ENCODE measurements at places on chromosomes 16 and 17.

GRCh38 chr16:84518804-84519341 lies 14.4 kb upstream of the MEAK7 start:
- no peak for DNase-seq

- no peak for DNase-seq
These were observed 8.8 kb downstream of the ITGAL start for GRCh38 chr16:30481381-30481780.

DNA sequence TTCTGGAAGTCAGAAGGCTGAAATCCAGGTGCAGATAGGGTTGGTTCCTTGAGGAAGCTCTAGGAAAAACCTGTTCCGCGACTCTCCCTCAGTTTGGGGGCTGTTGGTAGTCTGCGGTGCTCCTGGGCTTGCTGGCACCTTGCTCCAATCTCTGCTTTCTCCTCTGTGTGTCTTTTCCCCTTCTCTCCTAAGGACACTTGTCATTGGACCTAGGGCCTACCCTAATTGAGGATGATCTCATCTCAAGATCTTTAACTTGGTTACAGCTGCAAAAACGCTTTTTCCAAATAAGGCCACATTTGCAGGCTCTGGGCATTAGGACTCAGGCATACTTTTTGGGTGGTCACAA lies 12.9 kb upstream of the CACNG4 start:
- no peak for DNase-seq

DNA sequence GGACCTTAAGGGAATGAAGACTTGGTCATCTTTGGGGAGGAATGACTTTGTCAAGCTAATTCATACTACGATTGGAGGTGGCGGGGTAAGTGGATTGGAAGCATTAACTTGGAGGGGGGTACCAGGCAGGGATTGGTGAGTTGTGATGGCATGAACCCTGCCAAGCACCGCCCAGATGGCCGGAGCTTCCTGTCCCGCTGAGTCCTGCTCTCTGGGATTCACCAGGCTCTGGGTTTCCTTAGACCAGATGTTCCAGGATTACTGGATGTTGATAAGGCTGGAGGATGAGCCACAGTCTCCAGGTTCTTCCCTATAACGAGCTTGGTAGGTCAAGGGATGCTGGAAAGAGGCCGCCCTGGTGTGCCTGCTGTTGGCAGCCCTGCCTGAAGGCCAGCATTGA lies 154.9 kb downstream of the SDK2 start:
- no peak for DNase-seq

DNA sequence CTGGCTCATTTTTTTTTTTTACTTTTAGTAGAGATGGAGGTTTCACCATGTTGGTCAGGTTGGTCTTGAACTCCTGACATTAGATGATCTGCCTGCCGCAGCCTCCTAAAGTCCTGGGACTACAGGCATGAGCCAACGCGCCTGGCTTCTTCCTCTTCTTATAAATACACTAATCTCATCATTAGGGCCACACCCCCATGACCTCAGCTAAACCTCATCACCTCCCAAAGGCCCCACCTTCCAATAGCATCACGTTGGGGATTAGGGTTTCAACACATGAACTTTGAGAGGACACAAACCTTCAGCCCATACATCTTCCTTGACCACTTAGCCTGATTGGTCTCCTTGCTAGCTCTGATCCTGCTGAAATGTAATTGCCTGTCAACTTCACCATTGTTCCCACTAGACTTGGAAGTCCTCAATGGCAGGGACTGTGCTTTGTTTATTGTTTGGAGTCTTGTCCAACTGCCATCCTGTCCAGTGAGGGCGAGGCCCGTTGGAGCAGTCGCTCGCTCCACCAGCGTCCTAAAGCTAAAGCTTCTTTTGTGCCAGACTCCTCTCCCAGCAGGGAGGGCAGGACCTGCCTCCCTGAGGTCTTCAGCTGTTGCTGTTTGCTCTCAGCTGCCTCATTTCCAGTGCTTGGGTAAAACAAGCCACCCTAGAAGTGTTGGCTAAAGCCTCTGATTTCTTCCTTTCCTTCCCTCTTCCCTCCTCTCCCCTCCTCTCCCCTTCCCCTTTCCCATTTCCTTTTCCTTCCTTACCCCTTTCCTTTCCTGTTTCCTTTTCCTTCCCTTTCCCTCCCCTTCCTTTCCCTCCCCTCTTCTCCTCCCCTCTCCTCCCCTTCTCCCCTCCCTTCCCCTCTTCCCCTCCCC lies 85.3 kb downstream of the HAPSTR1 start:
- DNase-seq: no peak

DNA sequence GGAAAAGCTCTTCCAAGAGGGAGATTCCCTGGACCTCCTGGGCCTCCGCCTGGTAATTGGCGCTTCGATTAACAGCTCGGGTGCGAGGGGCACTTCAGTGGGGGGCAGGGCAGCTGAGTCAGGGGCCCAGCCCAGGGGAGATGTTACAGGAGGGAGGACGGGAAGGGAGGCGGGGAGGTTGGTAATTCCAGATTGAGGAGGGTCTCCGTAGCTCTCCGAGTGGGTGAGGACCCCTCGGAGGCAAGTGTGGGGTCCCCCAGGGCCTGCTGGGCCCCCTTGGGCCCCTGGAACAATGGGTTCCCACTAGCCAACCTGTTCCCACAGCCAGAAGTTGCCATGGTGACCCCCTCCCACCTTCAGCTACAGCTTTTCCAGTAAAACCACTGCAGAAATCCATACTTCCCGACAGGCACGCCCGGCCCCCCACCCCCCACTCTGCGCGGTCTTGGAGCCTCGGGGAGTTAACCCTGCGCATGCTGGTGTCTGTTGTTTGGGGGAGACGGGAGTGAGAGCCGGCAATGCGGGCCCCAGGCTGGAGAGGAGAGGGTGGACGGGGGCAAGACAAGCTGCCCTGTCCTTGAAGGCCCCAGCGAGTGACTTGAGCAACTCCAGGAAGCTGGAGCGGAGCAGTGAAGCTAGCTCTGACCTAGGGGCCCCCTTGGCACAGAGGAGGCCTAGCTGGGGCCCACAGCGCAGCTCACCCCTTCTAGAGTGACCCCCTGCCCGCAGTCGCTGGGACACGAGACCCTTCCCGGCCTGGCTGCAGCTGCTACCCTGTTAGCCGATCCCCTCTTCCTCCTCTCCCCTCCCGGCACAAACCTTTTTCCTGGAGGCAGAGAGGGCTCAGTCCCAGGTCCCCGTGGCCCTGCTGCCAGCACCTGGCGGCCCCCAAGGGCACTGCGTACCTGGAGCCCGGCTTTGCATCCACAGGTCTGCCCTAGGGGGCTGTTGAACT lies 37.8 kb downstream of the TMEM235 start:
- DNase-seq: no peak

- no peak for DNase-seq
These were observed 41.7 kb downstream of the ZZEF1 start for GRCh38 chr17:4100883-4101756.

GRCh38 chr16:10813099-10813455 lies 5.5 kb downstream of the TVP23A start:
- no peak for DNase-seq

DNA sequence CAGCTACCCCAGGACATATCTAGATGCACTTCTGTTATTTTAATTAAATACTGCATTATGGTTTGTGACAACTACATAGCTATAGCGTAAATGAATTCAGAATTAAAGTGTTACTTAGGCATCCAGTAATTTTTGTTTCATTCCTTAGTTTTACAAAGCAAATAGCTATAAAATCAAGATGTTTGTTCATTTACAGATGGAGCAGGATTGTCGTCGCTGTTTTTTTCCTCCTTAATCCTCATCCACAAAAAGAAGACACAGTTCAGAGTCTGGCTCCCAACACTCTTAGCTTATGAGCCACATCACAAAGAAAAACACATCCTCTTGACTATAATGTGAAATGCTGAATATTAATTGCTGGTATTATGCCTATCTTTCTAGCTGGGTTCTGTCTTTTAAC lies 43.7 kb downstream of the SNX11 start:
- DNase-seq: no peak

- DNase-seq: no peak
These were observed 27.4 kb upstream of the CACNA1H start for GRCh38 chr16:1125471-1125870.

DNA sequence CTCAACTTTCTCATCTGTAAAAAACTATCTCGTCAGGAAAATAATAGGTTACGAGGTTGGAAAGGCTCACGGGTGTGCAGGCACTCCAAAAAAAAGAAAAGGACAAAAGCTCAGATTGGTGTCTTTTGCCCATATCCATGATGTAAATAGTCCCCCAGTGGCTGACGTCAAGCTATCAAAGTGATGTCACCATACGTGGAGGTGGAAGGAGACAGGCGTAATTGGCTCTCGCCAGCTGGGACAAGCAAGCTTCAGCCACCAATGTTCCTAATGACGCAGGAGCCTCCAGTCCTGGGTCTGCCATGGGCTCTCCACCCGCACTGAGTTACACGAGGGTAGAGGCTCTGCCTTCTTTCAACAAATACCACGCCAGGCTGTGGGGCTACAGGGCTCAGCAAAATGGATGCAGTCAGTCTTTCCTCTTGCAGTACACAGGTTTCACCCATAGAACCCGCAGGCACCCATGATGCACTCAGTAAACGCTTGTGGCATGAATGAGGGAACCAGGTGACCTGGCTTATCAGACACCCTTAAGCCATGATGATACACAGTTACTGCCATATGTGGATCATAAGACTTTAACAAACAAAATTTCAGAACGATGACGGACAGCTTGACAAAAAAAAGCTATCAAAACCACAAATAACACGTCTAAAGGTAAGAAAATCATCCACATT lies 50.5 kb downstream of the COTL1 start:
- DNase-seq: no peak

GRCh38 chr16:9034056-9034455 lies 57.4 kb upstream of the HAPSTR1 start:
- no peak for DNase-seq

- no peak for DNase-seq
These were observed 73.0 kb downstream of the ANKRD11 start for GRCh38 chr16:89417352-89417751.

- DNase-seq: no peak
These were observed 45.9 kb upstream of the MED13 start for GRCh38 chr17:62110923-62111484.

DNA sequence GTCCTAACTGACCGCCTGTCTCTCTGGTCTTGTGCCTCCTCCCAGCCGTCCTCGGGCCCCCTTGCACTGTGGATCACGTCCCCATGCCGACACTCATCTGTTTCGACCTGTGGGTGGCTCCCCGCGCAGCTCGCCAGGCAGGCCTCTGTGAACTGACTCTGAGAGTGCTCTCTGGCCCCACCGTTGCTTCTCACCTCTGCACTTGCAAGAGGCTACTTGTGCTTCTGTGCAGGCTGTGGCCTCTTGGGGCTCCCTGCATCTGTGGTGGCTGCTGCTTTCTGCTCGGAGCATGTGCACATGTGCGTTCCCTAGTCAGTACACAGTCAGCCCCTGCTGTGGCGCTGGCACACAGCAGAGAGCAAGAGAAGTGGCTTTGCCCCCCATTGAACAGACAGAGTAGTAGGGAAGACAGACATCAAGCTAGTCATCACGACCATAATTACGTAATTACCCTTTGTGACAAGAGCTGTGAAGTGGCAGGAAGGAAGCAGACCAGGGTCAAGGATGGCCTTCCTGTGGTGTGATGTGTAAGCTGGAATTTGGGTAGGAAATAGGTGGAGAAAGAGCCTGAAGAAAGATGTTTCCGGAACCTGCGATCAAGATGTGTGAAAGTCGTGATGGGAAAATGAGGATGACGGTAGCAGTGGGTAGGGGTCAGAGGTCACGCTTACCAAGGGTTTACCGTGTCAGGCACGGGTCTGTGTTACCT lies 256.0 kb upstream of the CACNG5 start:
- DNase-seq: no peak

- DNase-seq: no peak
These were observed 56.9 kb downstream of the PRKCA start for GRCh38 chr17:66359351-66359750.

- DNase-seq: no peak
These were observed 60.8 kb downstream of the TEX14 start for GRCh38 chr17:58630883-58631522.

DNA sequence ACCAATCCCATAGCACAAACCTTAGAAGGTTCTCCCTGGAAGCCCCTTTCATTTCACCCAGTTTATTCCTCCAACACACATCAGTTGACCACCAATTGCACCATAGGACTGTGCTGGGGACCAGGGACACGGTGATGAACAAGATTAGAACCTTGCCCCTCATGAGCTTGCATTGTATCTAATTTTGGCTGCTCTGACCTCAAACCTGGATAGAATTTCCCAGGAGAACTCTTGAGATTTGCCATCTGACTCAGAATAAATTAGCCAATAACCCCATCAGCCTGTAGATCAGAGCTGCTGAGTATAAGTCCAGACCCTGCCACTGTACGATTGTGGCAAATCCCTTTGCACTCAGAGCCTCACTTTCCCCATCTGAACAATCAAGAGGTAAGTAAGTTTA lies 52.1 kb downstream of the CDH11 start:
- DNase-seq: no peak

GRCh38 chr16:47180073-47180472 lies 36.3 kb upstream of the NETO2 start:
- no peak for DNase-seq

DNA sequence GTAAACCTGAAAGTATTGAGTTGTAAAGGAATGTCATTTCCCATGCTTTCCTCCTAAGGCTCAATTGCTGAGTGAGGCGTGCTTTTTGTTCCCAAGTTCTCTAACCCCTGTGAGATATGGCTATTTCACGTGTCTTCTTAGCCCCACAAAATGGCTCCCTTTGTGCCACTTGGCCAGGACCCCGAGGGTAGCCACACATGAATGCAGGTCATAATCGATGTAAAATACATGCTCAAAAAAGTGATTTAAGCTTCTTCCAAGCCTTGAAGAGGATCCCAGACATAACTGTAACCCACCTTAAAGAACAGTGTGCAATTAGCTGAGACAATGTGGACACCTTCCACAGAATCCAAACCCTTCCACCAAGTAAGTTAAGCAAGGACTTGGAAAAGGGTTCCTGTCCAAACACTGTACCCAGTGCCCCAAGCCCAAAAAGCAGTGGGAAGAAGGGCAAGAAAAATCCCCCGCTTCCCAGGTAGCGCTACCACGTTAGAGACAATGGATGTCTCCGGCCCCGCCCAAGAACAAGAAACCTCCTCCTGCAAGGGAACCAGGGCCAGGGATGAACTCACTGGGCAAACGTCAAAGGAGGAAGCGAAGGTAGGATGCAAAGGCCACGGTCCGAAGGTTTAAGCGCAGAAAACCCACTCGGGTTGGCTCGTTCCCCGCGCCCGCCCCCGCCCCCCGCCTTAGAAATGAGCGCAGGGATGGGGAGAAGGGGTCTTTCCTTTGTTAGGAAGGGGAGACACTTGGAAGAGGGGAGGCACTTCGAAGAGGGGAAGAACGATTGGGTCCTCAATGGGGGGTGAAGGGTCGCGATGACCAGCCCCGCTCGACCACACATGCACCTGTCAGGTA lies 1.2 kb downstream of the JPT1 start:
- DNase-seq: no peak

DNA sequence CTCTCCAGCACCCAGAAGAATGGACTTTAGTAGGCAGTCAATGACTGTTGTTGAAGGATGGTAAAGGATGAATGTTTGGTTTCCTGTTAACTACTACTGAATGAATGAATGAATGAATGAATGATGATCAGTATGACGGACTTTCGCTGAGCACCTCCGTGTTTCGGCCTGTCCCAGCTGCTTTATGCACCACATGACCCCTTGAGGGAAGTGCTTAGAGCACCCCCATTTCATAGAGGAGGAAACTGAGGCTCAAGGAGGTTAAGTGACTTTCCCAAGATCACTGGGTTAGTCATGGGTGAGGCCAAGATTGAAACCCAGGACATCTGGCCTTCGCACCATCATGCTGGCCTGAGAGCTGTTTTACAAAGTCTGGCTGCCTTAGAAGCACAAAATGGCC lies 6.8 kb downstream of the KCNG4 start:
- no peak for DNase-seq
